ENCODE measurements at places on chromosomes 7 and 10.
A peak's percentile ranks its signal among the peaks of the same experiment; 100 is the strongest.

DNA sequence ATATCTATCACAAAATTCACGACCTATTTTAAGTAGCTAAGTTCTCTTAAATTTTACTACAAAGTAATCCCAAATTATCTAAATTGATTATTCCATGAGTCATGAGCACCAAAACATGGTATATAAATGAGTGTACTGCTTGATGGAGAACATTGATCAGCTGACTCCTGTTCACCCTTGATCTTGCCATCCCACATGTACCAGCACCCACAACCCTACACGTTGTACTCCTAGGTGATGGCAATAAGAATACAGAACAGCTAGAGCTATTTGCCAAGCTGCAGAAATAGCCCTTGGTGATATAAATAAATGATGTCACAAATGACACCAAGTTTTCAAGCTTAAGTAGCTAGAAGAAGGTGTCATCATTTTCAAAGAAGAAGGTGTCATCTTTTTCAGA, 235.5 kb downstream of the GRM8 start:
- DNase-seq, result no peak

- DNase-seq, result no peak
These were observed 105.8 kb downstream of the THSD7A start for GRCh38 chr7:11726001-11726793.

- no peak for DNase-seq
These were observed 89.4 kb downstream of the SH3PXD2A start for GRCh38 chr10:103765981-103766380.

- DNase-seq, result peak; percentile 23
These were observed 53.7 kb upstream of the ZNF273 start for GRCh38 chr7:64849250-64849923.

GRCh38 chr7:142760071-142760642, 10.6 kb upstream of the PRSS2 start:
- no peak for DNase-seq

DNA sequence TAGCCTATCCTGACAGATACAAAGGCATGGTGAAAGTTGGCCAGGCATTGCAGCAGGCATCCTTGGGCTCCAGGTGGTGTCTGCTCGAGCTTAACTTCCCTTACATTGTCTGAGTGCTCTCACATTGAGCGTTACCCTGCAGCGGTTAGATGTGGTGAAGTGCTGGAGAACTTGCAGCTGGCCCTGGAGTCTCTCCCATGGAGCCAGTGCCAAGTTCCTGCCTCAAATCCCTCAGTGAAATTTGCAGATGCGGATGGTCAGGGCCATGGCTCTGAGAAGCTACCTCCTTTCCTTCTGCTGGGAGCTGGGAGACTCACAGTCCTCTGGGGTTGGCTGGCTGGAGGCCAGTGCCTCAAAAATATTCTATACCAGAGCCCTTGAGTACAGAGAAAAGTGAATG, 3.3 kb upstream of the ZNF746 start:
- no peak for DNase-seq

- DNase-seq, result no peak
These were observed 290.9 kb downstream of the PTPRN2 start for GRCh38 chr7:158296798-158297104.

GRCh38 chr10:16789261-16789660, 28.0 kb downstream of the RSU1 start:
- no peak for DNase-seq

DNA sequence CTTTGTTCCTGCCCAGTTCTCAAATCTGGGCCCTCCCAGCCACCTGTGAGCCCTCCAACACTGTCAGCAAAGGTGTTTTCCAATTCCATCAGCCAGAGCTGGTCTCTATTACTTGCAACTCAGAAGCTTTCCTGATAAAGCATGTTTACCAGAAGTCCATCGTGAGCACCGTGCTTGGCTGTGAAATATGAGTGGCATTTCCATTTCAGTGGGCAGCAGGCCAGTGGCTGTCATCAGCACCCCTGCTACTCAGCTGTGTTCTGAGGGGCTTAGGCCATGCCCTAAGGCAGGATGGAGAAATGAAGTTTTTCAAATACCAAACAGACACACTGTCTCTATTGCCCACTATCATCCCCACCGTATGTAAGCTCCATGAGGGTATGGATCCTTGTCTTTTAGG, 12.7 kb upstream of the BNIP3 start:
- DNase-seq, result no peak

- DNase-seq, result no peak
These were observed 6.9 kb downstream of the WNT8B start for GRCh38 chr10:100469756-100470155.

DNA sequence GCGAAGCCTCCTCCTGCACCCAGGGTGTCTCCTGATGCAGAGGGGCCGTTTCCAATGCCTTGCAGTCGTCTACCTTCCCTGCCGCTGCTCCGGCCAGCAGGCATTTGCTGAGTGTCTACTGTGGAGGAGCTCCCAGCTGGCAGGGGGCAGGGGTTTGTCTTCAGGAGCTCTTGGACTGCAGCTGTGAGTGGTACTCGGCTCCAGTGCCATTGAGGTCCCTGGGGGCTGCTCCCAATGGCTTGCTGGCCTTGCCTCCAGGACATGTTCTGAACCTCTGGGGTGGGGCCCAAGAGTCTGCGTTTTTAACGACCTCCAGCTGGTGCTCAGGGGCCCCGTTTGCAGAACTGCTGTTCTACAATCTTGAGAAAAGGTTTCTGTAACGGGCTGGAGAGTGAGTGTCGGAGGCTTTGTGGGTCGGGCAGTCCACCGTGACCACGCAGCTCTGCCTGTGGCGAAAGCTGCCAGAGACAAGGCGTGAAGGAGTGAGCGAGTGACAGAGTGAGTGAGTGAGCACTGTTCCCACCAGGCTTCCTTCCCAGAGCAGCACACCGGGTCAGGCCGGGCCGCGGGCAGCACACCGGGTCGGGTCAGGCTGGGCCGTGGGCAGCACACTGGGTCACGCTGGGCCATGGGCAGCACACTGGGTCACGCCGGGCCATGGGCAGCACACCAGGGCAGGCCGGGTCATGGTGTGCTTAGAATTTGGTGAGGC, 520.2 kb downstream of the PTPRN2 start:
- DNase-seq, result no peak

GRCh38 chr7:101363196-101363733, 590 bp downstream of the COL26A1 start:
- DNase-seq, result no peak

DNA sequence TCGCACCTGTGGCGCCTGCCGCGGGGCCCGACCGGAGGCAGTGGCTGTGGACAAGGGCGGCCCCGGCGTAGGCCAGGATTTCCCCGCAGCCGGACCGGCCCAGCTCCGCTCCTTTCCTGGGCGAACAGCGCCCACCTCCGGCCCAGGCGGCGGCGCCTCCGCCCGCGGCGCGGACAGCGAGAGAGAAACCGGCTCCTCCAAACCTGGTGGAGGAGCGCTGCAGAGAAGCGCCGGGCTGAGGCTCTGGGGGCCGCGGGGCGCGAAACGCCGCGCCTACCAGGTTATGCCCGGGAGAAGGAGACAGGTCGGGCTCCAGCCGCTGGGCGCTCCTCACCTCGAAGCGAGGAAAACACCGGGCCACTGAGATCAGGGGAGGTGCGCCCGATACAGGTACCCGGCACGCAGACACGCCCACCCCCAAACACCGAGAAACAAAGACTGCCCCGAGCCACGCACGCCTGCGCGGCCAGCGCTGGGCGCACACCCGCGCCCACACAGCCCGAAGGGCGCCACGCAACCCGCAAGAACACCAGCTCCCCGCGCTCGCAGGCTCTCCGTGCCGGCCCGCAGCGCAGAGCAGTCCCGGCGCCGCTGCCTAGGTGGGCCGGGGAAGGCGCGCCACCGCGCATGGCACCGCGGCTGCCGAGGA, 3.3 kb downstream of the GRID1 start:
- no peak for DNase-seq
